ENCODE measurements at places on chromosomes 16 and 17.

GRCh38 chr17:66945147-66945835 is 19.2 kb upstream of the CACNG4 start:
- no peak for DNase-seq

- no peak for DNase-seq
These were observed 27.7 kb downstream of the NME3 start for GRCh38 chr16:1743376-1744337.

- no peak for DNase-seq
These were observed 8.4 kb upstream of the ARHGAP17 start for GRCh38 chr16:25023556-25023955.

DNA sequence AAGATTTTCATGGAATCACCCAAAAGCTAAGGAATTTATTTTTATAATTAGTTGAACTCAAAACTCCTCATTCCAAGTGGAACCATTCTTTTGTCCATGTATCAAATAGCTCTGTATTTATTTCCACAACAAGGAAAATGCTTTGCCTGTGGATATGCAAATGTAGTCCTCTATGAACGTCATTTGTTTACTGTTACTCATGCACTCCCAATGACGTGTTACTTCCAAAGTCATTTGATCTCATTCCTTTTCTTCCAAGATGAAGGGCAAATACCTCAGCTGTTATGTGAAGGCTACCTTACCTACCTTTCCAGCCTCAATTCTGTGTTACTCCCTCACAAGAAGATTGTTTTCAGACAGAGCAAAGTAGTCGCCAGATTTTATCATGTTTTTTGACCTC is 83.7 kb downstream of the ITFG1 start:
- DNase-seq, result no peak

DNA sequence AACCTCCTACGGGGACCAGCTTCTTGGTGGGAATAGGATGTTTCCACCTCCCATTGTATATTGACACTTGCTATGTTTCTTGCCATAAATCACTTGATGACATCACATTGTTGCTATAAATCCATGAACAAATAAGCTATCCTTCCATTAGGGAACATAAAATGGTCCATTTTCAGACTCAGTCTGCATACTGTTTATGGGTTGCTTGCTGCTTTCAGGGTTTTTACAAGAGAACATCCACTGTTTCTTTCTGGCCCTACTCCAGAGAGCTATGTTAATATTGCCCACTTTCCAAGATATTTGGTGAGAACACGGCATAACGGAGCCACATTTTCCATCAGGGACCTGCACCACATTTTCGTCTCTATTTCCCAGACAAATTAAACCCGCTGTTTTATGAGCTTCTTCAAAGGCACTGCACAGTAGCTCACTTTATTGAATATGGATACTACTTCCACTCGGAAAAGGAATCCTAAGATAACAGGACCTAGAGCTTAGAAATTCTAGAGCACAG is 800.2 kb downstream of the KCNJ2 start:
- DNase-seq, result no peak

GRCh38 chr17:49578952-49579500 is 3.4 kb downstream of the NXPH3 start:
- DNase-seq, result no peak

DNA sequence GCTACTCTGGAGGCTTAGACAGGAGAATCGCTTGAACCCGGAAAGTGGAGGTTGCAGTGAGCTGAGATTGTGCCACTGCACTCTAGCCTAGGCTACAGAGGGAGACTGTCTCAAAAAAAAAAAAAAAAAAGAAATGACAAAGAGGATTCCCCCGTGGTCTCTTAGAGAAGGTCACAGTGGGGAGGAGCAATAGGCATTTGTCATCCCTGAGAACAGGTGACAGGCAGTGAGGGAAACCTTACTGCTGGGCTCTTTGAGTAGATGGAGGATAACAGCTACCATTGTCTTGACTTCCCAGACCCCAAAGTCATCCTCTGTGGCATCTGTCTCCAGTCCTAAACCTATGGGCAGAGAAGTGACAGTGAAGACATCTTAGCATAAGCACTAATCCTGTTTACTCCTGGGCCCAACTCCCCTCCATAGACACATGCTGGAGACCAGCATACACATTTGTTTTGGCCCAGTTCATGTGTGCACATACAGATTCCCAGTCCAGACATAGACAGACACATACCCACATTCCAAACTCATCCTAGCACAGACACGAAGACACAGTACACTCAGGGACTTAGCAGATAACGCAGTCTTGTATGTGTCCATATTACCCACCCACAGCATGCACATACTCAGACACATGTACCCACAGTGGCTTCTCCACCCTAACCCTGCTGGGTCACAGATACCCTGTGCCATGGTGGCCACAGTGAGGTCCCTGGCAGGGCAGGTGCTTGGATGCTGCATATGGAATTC is 2.7 kb downstream of the ESRP2 start:
- DNase-seq, result no peak

GRCh38 chr17:31321481-31321880 is at the start of gene EVI2A:
Gene EVI2A (minus strand): TSS chr17:31321622. CDS start chr17:31319013, 2,609 bp downstream.
- DNase-seq, result no peak

DNA sequence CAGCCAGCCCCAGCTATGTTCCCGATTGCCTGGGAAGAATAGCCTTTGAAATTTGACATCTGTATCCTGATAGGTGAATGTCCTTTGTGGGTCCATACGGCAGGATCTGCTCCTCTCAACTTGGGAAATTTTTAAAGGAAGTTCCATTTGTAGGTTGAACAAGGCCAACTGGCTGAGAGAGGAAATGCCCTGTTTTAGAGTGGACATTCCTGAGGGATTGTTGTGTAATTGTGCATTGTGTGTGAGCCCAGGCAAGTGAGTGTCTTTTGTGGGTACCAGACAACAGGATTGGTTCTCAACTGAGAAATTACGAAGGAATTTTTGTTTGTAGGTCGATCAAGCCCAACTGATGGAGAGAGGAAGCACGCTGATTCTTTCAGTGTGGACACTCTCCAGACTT is 2.6 kb upstream of the CPHXL2 start:
- DNase-seq, result no peak

GRCh38 chr16:1613728-1614455 is 1.7 kb downstream of the CRAMP1 start:
- no peak for DNase-seq

DNA sequence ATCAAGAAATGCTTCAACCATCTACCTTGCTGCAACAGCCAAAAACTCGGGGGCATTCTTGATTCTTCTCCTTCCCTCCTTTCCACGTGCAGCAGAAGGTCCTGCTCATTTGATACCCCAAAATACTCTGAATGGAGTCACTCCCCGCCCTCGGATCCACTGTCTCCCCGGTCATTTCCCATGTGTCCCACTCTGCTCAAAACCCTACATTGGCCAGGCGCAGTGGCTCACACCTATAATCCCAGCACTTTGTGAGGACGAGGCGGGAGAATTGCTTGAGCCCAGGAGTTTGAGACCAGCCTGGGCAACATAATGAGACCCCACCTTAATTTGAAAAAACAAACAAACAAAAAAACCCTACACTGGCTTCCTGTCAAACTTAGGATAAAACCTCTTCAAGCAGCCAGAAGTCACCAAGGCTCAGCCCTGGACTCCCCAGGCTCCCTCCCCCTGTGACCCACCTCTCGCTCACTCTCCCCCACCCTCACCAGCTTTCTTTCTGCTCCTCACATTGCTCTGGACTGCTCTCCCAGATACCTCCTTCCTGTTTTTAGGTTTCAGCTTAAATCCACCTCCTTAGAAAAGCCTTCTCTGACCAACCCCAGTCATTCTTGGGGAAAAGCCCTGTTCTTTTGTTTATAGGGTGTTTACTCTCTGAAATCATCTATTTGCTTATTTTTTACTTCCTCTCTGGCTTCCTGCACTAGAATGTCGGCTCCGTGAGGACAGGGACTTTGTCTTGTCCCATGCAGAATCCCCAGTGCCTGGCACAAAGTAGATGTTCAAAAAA is 2.8 kb downstream of the SLC13A2 start:
- DNase-seq, result no peak

- DNase-seq, result peak; percentile 55
These were observed 4.1 kb upstream of the SNTB2 start for GRCh38 chr16:69182730-69183416.

DNA sequence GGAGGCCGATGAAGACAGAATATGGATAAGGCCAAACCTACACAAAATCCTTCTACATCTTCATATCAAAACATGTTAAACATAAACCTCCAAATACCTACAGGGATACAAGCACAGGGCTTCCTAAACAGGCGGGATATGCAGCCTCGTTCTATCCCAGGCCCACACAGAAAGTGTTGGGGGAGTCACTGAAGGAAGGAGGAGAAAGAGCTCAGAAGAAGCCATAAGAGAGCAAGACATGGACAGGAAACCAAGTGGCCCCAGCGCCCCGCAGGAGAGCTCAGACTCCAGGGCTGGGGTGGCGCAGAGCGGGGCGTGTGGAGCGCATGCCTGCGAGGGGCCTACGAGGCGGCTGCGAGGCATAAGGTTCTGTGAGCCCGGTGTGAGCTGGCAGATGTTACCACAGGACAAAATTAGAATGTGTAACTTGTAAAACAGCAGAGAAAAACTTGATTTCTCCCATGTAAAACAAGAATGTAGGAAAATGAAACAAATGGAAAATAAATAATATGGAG is 11.0 kb upstream of the FASN start:
- DNase-seq, result no peak

DNA sequence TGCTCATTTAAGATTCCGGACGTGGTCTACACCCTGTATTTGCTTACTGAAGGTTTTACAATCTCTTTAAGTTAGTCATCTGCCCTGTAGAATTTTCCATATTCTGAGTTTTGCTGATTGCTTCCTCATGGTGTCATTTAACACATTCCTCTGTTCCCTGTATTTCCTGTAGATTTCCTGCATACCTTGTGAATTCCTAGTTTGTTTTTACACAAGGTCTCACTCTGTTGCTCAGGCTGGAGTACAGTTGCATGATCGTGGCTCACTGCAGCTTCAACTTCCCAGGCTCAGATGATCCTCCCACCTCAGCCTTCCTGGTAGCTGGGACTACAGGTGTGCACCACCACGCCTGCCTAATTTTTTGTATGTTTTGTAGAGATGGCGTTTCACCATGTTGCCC is 66.8 kb downstream of the CMIP start:
- DNase-seq, result no peak

DNA sequence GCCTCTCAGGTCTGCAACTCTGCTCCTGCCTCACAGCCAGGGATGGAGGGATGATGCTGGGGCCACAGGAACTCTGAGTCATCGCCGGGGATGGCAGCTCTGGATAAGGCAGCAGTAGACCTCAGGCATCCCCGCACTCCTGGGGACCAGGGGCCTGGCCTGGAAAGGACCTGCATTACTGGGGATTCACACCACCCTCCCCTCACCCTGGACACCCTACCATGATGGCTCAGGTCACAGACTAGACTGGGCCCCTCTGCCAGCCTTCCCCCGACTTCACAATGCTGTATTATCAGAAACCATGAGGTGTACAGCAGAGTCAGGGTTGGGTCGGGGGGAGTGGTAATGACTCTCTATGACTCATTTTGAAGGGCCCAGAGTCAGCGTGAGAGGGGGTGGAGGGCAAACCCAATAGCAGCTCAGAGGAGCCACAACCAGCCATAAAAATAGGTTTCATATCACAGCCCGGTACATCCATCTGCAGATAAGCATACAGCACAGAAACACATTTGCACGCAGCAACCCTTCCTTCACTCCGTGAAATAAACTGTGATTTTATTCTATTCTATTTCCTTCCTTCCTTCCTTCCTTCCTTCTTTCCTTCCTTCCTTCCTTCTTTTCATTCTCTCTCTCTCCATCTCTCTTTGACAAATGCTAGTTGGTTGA is 28.8 kb downstream of the DYNLRB2 start:
- no peak for DNase-seq

GRCh38 chr17:58517378-58517927 is 3.0 kb upstream of the MTMR4 start:
- no peak for DNase-seq

GRCh38 chr17:79630126-79630525 is 19.3 kb upstream of the RBFOX3 start:
- DNase-seq, result no peak

GRCh38 chr17:72977771-72978417 is 114.6 kb downstream of the SLC39A11 start:
- DNase-seq, result no peak

DNA sequence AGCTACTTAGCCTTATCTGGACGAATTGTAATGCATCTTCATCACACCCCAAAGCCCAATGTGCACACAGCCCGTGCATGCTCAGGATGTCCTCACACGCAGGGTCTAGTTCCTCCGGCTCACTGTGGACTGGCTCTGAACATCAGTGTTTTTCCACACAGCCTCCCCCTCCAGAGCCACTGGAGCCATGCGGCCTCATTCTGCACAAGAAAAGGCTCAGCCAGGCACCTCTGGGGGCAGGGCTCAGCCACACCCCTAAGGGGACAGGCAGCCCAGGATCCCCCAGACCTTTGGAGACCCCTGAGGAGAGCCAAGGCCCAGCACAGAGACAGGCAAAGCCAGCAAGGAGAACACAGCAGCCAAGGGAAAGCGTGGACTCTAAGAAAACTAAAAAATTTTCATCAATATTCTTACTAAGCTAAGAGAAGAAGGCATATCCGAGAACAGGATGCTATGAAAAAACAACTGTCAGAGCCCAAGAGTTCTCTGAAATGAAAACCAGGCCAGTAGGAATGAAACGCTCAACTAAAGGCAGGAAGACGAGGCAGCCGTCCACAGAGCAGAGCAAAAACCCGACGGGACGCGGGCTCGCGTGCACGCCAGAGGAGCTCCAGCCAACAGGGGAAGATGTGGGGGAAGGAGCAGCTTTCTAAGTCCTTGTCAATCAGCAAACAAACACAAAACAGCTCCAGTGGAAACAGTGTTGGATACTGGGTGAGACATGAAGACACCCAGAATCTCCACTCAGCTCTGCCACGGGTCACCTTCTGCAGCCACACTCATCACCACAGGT is 34.5 kb downstream of the MAP1LC3B start:
- no peak for DNase-seq

- no peak for DNase-seq
These were observed 634.1 kb upstream of the RBFOX1 start for GRCh38 chr16:6698548-6698947.

- DNase-seq, result no peak
These were observed 38.3 kb upstream of the CRHR1 start for GRCh38 chr17:45745601-45746494.

- DNase-seq, result no peak
These were observed 9.4 kb downstream of the KIAA0513 start for GRCh38 chr16:85037050-85037410.

DNA sequence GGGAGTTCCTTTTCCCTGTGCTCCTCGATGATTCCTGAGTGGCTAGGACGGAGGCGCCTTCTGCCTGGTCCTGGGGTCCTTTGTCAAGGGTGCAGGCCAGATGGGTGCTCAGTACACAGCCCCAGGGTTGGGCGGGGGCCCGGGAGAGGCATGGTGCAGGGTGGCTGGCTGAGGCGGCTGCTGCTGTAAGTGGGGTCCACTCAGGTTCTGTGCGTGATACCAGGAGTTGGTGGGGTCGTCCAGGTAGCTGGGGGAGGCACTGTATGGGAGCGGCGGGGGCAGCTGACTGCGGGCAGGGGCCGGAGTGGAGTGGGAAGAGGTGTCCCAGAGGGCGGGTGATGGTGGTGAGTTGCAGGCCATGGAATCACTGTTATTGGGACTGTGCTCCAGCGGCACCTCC is 3.6 kb downstream of the DLX3 start:
- no peak for DNase-seq
